ENCODE measurements at places on chromosomes 1 and 21.

DNA sequence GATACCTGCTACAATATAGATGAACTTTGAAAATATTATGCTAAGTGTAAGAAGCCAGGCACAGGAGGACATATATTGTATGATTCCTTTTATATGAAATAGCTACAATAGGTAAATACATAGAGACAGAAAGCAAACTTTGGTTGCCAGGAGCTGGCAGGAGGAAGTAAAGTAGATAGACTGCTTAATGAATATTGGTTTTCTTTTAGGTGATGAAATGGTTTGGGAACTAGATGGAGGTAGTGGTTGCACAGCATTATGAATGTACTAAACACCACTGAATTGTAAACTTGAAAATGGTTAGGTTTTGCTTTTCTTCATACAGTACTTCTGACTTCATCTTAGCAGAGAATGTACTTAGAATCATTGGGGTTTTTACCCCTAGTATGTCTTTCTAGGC is 21.5 kb downstream of the ABCB10 start:
- no peak for DNase-seq

DNA sequence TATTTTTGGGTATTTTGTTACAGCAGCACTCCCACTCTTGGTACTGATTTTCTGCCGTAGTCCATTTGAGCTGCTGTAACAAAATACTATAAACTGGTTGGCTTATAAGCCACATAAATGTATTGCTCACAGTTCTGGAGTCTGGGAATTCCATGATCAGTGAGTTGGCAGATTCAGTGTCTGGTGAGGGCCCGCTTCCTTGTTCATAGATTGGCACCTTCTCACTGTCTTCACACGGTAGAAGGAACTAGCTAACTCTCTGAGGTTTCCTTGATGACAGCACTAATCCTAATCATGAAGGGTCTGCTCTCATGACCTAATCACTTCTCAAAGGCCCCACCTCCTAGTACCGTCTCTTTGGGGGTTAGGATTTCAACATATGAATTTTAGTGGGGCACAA is 85.2 kb downstream of the HHAT start:
- DNase-seq, result no peak

DNA sequence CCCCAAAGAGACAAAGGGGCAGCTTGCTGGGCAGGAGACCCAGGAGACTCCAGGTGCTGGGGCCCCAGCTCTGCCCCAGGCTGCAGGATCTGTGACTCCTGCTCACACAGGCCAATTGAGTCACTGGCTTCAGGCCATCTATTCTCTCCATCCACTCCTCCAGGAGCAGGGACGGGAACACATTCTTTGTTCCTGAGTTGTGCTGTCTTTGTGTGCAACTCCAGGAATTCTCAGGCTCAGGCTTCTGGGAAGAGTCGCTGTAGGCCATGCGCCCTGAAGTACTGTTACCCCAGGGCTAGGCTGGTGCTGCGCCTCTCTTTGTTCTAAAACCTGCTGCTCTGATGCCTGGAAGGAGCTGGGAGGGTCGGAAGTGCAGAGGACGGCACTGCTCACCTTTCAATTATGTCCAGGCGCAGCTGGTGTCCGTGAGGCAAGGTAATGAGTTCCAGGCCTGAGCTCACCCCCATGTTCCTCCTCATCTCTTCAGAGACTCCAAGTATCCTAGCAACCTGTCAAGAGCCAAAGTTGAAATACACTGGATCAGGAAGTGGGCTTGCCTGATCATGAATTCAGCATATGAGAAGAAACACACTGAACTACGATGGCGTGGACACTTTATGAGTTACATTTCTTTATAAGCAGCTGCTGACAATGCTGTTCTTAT is 105.9 kb downstream of the BCAR3 start:
- DNase-seq, result no peak

- DNase-seq, result no peak
Measured at GRCh38 chr1:68216089-68216772, 16.1 kb downstream of the WLS start.

- DNase-seq, result no peak
Measured at GRCh38 chr1:48080331-48081255, 83.4 kb upstream of the TRABD2B start.

DNA sequence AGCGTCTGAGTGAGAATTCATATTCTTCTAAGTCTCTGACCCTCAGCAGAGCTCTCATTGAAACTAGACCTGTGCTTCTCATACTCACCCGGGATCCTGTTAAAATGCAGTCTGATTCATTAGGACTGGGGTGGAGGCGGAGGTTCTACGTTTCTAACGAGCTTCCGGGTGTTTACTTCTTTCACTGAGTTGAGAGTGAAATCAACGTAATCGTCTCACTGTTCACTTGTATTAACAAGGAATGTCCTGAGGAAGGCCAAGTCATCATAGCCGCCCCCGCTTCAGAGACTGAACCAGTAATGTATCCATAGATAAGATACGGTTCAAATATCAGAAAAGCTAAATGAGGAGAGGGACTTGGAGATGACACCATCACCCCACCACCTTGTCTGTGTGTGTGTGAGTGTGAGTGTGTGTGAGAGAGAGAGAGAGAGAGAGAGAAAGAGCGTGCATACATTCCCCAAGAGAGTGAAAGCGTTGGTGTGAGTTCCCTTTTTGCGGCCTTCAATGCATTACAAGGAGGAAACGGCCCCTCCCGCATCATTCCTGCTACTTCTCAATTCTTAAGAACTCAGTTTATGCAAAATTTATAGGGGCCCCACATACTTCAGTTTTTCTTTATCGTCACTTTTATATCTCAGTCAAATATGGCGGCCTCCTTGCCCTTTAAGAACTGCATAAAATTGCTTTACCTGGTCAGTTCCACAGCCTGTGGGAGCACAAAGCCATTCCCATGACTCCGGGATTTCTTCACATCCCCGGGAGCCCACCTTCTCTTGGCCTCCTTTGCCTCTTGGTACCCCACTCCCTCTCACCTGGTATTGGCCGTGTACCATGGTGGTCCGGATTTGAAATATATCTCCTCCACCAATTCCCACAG is 19.8 kb downstream of the KMO start:
- no peak for DNase-seq
